SK-N-SH treated with all-trans-retinoic acid at 6 μM for 48 hours (cell line): ENCODE measurements at places on chromosomes 11 and 22.

- ATAC-seq: peak; percentile 92
These were observed 3.5 kb upstream of the KRTAP5-6 start for GRCh38 chr11:1693327-1694063.

GRCh38 chr22:18044548-18045271 is 20.3 kb upstream of the MICAL3 start:
- no peak for ATAC-seq

DNA sequence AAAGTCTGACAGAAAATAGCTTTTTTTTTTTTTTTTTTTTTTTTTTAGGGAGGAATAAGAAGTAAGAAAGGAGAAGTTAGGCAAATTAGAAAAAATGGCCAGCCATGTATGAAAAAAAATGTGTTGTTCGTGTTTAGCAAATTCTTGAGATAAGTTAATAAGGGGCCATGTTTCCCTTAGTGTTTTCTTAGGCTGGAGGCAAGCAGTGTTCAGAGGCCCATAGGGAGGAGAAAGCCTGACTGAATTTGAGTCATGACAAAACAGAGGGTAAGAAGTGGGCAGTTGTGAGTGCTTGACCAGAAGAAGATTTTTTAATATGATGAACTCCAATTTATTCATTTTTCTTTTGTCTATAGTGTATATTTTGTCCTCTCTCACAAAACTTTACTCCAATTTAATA is 766.4 kb downstream of the FAM181B start:
- ATAC-seq: no peak

GRCh38 chr11:65506772-65507505 is 8.1 kb downstream of the MALAT1 start:
- ATAC-seq: peak; percentile 14

DNA sequence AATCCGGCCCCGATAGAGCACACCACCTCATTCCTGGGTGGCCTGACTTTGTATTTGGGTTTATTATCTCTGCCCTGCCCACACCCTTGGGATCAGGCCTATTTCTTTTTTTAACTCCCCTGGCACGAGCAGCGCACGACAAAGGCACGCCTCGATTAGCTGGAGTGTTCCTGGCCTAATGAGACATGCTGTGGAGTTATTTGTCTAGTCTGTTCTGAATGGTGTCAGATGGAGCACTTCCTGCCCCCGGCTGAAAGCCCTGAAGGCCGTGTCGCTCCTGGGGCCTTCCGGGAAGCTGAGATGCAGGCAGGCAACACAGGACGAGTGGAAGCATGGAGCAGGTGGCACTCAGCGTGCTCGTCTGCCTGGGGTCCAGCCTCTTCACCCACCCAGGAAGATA is 47.1 kb downstream of the LARGE1 start:
- ATAC-seq: no peak

GRCh38 chr11:116598556-116598955 is 174.2 kb downstream of the BUD13 start:
- no peak for ATAC-seq

DNA sequence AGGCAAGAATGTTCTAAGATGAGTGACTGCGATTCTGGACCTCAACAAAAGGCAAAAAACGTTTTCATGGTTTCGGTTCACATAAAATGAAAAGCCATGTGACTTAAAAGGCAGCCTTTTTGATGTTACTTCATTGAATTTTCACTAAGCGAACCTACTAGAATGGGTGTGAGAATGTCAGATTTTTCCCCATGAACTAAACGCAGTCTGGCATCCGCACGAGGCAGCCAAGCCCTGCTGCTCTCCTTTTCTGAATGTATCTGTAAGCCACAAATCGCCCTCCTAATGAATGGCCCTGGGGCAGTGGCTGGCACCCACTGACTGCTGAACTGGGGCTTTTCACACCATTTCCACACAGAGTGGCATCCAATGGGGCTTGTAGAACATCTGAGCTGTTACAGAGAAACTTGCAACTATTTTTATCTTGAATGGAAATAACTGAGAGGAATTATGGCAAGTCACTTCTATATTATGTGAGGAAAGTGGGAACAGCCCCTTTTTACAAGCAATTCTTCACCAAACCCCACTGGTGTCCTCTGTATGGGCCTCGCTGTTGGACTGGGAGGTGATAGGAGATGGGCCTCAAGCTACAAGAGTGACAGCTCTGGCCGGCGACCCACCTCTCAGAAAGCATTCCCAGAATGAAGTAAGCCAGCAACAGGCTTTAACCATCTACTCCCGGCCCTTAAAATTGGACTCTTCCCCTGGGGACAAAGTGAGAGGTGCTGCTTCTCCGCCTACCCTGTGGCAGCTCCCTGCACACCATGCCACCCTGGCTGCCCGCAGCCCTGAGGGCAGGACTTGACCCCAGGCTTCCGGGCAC is 29.4 kb downstream of the PPP2R1B start:
- ATAC-seq: no peak

DNA sequence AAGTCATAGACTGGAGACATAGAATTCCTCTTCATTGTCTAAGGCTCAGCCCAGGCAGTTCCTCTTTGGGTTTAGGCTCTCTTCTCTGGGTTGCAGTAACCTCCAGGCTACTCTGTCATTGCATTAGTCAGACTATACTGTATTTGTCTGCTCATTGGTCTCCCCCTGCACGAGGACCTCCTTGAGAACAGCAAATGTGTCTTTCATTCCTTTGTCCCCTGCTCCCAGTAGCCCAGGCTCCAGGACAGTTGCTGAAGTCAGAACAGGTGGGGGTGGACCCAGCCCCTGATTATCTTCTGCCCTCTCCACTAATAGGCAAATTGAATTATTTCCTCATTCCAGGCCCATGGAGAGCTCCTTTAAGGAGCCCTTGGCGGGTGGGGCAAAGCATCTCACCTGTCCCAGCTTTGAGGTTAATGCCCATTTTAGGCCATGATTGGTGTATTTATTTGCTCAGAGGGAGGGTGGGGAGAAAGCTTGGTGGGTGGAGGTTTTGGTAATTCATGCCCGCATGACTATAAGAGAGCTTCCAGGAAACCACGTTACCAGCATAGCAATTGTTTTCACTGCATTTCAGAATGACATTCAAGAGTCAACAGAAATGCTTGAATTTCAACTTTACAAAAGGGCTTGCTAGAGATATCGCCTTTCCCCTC is 40.9 kb downstream of the NAV2 start:
- no peak for ATAC-seq

DNA sequence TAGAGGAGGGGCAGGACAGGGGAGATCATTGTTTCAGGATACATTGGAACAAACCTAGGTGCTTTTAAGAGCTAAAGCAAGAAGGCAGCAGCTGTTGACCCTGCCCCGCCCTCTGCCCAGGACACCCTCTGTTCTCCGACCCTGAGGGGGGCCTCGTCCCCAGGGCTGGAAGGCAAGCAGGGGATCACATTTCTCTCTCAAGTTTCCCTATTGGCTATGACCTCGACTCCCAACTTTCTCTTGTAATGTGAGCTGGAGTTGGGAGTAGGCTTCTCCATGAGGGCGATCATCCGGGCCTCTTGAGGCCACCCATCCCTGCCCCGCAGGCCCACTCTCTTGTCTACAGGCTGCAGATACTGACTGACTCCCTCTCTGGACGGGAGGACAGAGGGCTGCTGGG is 37.7 kb downstream of the DSCAML1 start:
- ATAC-seq: no peak

DNA sequence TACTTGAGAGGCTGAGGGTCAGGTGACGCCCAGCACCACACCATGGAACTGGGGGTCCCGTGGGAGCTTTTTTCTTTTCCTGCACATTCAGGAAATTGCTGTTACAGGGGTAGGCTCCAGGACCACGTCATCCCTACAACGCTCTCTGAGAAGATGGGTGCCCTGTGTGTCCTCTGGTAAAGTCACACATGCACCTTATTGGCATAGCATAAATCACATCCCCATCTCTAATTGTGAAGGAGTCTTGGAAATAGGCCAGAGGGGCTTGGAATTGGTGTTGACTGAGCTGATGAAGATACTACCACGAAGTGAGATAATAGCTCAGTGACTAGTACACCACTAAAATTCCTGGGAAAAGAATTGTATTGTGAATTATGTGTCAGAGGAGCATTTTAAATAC is 57.6 kb downstream of the TNRC6B start:
- no peak for ATAC-seq

- ATAC-seq: no peak
These were observed 26.7 kb downstream of the AMPD3 start for GRCh38 chr11:10481560-10482349.

GRCh38 chr11:67033661-67034166 is 10.8 kb downstream of the SYT12 start:
- peak; percentile 73 for ATAC-seq

GRCh38 chr11:48081151-48082010 is 101.0 kb downstream of the PTPRJ start:
- ATAC-seq: peak; percentile 95

DNA sequence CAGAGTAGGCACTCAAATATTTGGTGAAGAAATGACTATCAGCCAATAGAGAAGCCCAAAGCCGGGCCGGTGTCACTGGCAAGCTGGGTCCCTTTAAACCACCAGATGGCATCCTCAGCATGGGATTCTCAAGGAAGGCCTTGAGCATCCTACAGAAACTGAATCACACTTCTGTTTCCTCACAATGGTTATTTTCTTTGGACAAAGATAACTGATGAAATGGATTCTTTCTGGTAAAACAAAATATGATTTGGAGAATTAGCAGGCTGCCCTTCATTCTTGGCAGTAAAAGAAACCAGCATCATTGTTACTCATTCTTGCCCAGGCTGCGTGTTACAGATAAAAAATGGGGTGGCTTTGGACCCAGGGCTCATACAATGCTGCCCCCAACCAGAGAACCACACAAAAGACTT is 30.3 kb upstream of the ASPHD2 start:
- peak; percentile 97 for ATAC-seq

GRCh38 chr11:71489311-71490043 is 36.5 kb downstream of the NADSYN1 start:
- ATAC-seq: peak; percentile 52; the same call in 2 of the 3 replicates

GRCh38 chr11:15878756-15879155 is 477.6 kb downstream of the SOX6 start:
- no peak for ATAC-seq

DNA sequence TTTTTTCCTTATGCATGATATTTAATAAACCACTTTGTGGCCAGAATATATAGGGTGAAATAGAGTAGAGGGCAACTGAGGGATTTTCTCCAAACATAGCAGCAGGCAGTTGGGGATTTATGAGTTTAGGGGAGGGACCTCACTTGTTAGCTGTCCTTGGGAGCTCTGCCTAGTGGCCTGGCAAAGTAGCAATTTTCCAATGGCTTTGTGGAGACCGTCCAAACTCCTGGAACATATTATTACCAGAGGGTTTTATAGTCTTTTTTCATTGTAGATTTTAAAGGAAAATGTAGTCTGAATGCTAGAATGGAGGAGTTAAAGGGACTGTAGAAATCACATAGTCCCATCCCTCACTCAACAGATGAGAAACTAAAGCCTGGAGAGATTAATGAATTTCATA is 32.3 kb downstream of the AMOTL1 start:
- ATAC-seq: no peak

- no peak for ATAC-seq
These were observed 986 bp upstream of the MUC5B start for GRCh38 chr11:1221848-1222311.

GRCh38 chr22:45261407-45262088 is 20.9 kb upstream of the KIAA0930 start:
- no peak for ATAC-seq

DNA sequence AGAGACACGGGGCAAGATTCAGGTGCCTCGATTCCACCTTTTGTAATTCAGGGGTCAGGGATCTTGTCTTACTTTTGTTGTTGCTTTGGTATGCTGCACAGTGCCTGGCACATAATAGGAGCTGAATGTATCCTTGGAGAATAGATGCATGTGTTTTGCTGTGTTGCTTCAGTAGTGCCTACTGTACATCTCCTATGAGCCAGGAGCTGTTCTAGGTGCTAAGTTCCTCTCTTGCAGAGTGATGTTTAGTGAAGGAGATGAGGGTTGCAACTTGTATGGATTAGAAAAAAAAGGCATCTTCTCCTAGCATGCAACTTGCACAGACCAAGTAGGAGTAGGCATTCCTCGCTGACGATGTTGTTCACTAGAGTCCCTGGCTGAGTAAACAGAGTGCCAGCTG is 555.4 kb downstream of the NTM start:
- 0 out of 3 replicates have a peak, but pooled peaks have one; percentile 21 for ATAC-seq

DNA sequence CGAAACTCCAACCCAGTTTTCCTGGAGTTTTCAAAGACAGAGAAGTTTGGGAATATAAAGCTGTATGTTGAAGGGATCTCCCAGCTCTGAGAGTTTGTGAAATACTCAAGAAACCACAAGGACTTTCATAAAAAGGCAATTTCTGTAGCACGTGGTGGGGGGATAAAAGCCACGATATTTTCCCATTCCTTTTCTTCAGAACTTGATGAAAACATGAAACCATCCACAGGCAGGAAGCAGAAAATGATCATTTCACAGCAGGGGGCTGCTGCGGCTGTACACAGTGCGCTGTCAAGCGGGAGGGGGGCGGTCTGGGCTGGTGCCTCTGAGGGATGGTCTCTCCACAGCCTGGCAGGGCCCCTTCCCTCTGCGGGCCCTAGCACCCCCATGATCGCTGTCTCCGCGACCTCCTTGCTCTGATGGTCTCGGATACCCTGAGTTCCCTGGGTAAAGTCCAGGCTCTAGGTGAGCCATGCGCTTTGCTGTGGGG is 423.2 kb downstream of the MN1 start:
- no peak for ATAC-seq

DNA sequence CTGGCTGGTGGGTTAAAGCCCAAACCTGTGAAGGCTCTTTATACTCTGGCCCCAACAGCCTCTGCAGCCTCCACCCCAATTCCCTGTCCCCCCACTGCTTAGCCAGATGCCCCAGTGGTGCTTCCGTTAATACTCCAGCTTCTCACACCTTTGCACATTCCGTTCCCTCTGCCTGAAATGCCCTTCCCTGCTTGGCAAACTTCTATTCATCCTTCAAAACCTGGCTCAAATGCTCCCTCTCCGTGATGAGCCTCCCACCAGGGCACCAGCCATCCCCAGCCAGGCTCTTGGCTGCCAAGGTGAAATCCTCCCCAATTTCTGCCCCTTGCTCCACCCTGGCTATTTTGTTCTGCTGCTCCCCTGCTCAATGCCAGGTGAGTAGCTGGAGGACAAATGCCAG is 12.5 kb upstream of the FADS3 start:
- no peak for ATAC-seq

DNA sequence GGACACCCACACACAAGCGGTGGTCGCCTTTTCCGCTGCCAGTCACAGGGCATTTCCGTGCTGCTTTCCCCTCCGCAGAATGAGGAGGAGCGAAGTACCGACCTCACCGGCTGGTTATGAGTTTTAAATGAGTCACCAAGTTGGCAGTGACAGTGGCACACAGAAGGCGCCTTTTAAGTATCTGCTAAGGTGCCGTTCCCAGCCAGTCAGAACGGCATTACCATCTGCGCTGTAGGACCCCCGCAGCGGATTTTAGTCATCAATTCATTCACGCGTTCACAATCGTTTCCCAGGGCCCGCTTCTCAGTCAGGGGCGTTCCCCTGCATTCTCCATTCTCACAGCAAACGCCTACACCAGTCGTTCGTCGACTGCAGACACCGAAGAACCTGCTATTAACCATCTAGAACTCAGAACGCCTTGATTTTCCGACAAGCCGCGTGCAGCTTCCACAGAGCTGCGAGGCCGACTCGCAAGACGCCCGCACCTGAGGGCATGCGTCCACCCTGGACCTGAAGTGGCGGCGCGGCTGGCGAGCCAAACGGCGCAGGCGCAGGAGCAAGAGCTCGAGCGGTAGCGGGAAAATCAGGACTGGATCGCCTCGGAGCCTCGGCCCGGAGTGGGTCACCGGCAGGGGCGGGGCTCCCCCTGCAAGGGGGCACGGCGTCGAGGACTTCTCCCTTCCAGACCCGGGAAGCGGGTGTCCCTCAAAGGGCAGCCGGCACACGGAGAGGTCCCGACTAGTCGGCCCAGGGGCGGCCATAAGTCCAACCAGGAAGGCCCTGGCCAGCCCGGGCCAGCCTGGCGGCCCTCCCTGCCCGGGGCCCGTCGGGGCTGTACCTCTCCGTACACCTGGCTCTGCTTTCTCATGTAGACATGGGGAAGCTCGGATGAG is 642 bp downstream of the CYP2R1 start:
- peak; percentile 74 for ATAC-seq
